ENCODE measurements at places on chromosomes 6 and 20. TPM values are rescaled to one million over a fixed set of nuclear protein-coding genes. Genes with fewer than 3 reads are reported as not detected.

TTBK1 gene
- total RNA-seq = 0.16 TPM

LRFN2 gene
- total RNA-seq = 0.20 TPM

- DNase-seq = no peak
Observed at GRCh38 chr6:147022041-147022440, 182.2 kb upstream of the STXBP5 start.

DOK5 gene
- total RNA-seq = not detected

PTCRA gene
- 35.0 TPM for total RNA-seq

DNA sequence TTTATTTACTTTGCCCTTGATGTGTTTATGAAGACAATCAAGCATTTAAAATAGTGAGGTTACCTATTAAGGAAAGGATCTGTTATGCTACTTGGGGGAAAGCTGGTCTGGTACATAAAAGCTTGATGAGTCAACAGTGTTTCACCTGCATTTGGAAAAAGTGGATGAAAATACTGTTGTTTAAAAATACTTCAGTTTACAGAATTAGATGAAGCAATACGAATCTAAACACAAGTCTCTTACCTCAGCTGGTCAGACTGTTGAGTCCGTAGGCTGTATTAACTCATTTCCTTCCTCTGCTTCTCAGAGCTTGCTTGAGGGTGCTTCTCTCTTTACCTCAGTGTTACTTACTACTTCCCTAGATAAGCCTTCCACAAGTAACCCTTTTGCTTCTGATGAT lies 36.1 kb downstream of the NKX2-4 start:
- DNase-seq = no peak

DNA sequence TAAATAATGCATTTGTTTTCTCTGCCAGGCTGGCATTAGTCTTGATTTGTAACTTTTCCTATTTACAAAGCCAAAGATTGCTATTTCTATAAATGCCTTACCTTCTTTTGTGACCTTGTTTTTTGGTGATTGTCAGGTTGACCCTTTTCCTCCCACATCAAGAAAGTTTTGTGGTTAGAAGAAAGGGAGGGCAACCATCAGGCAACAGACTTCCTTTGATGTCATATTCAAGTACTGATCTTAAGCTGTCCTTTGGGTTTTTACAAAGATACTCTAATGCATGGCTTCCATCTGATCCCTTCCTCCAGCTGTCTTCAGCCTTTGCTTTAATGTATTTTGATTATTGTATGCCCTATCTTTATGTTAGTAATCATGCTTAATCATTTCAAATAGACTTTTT lies 23.9 kb downstream of the RNF217 start:
- DNase-seq = no peak

THBS2 gene
- not detected for total RNA-seq

WFDC5 gene
- total RNA-seq = not detected

GRCh38 chr6:81769824-81770223 lies 17.3 kb upstream of the TENT5A start:
- DNase-seq = no peak

DNA sequence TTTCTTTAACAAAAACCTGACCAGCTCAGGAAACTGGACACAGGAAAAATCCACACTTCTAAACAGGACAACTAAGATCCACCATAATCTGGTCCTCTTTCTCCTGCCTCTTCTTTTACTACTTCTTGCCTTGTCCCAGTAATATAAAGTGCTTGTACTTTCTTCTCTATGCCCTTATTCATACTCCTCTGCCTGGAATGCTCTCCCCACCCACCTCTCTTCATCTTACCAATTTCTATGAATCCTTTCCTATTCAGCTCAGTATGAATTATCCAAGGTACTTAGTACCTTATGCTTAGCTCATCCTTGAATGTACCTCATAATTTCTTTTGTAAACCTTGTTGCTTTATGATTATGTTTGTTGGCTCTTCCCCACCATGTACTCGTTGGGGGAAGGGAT lies 159.4 kb downstream of the CDK19 start:
- no peak for DNase-seq

DNA sequence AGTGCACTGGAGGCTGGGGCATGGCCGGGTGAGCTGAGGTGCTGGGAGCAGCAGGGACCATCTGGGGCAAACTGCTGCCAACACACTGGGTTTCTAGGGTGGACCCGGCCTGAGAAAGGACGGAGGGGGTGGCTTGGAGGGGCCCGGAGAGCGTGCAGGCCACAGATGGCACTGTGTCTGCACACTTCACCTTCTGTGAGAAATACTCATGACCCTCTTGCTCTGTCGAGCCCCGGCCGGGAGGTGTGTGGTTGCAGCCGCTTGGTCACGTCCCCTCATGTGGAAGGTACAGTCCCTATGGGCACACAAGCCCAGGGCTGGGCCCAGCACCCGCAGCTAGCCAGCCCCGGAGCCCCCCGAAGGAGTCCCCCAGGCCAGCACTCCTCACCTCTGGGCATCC lies 59.7 kb downstream of the RBM38 start:
- no peak for DNase-seq

- DNase-seq = no peak
Observed at GRCh38 chr6:138468320-138469015, 30.8 kb downstream of the NHSL1 start.

GRCh38 chr20:32775336-32775991 lies 13.3 kb downstream of the DNMT3B start:
- DNase-seq = no peak

GRCh38 chr20:51372176-51372803 lies 170.2 kb downstream of the NFATC2 start:
- peak; percentile 30 for DNase-seq

PKIB gene
- total RNA-seq = not detected

DNA sequence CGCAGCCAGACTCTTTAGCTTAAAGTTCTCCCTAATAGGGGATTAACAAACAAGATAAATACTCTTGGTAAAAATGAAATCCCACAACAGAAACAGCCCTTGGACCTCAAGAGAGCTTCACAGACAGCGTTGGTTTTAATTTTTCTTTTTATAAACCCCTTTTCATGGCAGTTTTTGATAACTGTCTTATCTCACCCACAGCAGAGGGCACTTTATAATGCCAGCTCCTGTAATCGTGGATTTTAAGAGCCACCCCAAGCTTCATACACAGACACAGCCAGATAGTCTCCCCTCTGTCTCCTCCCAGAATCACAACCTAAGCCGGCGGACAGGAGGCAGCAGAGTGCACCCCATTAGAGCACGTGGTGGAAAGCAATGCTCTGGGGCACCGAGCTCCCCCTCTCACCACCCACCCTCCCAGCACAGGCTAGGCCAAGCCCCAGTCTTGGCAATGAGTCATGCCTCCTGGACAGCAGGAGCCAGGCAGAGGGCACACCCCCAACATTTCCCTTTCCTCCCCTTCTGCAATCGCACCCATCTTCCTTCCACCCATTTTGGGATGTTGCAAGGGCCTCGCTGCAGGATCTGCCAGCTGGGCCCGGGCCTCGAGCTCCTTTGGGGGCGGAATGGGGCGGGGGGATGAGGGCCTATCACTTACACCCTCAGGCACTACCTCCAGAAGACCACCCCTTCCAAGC lies 2.4 kb downstream of the JAG1 start:
- DNase-seq = peak; percentile 13

SPAG4 gene
- 13.7 TPM for total RNA-seq
